NCI-H187 treated with DMSO at 0.1 percent for 48 hours (cell line): ENCODE measurements at places on chromosomes 12 and 14.

- no peak for DNase-seq
These were observed 3.3 kb downstream of the IL26 start for GRCh38 chr12:68222326-68222725.

GRCh38 chr14:68701001-68701741 is 91.7 kb downstream of the ZFP36L1 start:
- no peak for DNase-seq

DNA sequence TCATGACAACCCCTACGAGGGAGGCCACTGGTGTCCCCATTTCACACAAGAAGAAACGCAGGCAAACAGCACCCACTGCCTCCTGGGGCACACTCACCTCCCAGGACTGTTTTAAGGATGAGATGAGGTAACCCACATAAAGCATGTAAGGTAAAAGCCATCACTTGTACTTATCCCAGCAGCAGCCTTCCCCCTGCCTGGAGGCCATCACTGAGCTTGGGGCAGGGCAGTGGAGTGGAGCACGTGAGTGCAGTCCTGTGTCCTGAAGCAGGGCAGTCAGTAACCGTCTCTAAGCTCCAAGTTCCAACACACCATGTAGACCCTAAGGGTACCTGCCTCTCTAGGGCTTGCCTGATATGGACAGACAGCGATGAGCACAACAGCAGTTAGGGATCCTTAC is 1.7 kb downstream of the POLE start:
- DNase-seq = no peak

DNA sequence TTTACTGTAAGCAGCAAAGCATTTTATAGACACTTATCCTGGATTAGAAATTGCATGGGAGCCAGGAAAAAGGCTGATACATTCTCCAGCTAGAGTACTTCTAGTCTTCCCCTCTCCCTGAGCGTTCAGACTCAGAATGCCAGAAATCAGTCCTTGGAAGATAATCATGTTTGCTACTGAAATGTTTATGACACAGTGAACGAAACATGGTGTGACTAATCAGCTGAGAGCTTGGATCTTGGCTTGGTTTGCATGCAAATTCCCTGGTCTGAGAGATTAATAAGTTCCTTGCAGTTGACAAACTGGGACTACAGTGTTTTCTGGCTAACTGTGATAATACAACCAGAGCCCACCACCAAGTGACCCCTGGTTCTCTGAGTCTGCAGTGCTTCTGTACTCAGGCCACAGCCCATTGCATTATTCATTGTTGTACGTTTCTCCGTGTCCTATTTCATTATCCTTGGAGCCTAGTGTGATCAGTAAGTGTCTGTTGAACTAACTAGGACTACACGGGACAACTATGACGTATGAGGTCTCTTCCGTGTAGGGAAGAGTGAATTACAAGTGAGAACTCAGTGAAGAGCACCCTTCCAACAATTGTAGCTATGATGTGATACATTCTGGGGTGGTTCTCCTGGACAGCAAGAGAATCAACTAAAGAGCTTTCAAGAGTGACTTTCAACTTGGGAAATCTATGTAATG is 34.6 kb upstream of the EVL start:
- DNase-seq = no peak

GRCh38 chr12:69623970-69624369 is 13.3 kb upstream of the LRRC10 start:
- no peak for DNase-seq

DNA sequence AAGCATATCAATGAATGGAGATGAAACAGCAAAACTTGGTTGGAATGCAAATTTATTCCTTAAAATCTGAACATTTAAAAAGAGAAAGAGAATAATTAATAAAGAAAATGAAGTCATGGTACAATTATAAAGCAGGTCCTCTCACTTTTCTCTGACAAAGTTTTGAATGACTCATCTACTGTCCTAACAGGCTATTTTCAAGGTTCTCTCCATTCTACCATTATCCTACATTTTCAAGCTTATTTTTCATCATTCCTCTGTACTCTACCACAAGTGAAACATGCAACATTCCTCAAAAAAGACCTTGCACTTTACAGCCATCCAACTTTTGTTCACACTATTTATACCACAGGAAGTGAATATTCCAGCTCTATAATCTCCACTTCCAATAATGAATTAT is 36.9 kb upstream of the AP4S1 start:
- DNase-seq = no peak

DNA sequence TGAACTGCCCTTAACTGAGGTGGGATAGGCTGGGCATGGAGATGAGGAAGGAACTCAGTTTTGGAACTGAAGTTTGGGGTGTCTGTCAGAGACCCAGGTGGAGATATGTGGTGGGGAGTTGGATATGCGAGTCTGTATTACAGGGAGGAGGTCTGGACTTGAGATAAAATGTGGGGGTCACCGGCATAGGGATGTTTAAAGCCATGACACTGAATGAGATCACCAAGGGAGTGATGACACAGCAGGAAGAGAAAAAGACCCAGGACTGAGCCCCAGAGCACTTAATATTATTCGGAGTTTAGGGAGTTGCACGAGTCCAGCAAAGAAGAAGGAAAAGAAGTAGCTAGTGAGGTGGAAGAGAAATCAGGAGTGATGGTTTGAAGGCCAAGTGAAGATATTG is 4.0 kb upstream of the OASL start:
- no peak for DNase-seq

DNA sequence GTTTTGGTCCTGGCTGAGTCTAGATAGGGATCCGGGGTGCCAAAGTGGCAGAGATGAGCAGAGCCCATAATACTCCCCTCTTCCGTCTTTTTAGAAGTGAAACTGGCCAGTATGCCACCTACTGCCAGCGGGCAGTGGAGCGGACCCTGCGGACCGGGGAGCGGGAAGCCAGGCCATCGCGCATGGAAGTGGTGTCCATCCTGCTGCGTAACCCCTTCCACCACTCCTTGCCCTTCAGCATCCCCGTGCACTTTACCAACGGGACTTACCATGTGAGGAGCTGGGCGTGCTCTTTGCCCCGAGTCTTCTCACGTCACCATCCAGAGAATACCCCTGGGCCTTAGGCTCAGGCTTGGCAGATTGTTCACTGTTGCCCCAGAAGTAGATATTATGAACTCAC is 21.0 kb downstream of the PIGH start:
- DNase-seq = no peak

GRCh38 chr12:108462686-108463085 is 52.4 kb upstream of the FICD start:
- no peak for DNase-seq

- no peak for DNase-seq
These were observed 8.4 kb downstream of the PPP2R3C start for GRCh38 chr14:35113308-35113950.

DNA sequence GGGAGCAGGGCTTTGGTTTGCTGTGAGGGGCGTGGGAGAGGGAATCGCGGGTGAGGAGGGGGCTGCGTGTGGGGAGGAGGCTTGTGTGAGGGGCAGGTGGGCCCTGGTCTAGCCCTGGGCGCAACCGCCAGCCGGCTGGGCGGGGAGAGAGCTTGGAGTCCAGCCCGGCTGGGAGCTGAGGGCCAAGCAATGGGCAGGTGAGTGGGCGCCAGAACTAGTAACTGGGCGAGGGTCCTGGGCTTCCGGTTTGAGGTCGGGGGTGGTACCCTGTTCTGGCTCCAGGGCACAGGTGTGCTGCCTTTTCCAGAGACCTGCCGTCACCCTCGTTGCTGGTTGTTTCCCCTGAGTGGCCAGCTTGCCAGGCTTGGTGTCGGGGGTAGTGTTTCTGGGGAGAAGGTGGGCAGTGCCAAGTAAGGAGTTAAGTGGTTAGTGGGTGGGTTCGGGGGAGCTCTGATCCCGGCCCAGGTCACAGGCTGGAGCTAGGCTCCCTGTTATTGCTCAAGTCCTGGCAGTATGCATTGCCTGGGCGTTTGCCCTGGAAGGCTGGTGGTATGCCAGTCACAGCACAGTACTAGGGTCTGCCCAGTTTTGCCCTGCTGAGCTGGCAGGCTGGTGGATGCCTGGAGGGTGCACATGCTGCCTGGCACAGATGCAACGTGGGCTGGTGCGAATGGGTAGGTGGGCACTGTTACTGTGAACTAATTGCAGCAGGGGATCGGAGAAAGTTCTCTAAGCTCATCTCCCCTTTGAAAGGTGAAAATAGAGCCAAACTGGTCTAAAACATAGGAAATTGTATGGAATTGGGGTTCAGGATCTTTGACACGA is 683 bp downstream of the CIPC start:
- no peak for DNase-seq

DNA sequence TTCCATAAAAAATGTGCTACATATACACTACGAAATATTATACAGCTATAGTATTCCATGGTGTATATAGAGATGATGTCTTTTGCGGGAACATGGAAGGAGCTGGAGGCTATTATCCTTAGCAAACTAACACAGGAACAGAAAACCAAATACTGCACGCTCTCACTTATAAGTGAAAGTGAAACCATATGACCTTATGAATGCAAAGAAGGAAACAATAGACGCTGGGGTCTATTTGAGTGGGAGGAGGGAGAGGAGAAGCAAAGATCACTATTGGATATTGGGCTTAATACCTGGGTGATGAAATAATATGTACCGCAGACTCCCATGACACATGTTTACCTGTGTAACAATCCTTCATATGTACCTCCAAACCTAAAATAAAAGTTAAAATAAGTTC is 142.8 kb downstream of the LRFN5 start:
- no peak for DNase-seq

GRCh38 chr12:55760663-55761062 is 17.7 kb downstream of the GDF11 start:
- no peak for DNase-seq

GRCh38 chr12:89856431-89856830 is 147.8 kb upstream of the ATP2B1 start:
- no peak for DNase-seq

- no peak for DNase-seq
These were observed 43.3 kb upstream of the PTPRO start for GRCh38 chr12:15278816-15279658.

DNA sequence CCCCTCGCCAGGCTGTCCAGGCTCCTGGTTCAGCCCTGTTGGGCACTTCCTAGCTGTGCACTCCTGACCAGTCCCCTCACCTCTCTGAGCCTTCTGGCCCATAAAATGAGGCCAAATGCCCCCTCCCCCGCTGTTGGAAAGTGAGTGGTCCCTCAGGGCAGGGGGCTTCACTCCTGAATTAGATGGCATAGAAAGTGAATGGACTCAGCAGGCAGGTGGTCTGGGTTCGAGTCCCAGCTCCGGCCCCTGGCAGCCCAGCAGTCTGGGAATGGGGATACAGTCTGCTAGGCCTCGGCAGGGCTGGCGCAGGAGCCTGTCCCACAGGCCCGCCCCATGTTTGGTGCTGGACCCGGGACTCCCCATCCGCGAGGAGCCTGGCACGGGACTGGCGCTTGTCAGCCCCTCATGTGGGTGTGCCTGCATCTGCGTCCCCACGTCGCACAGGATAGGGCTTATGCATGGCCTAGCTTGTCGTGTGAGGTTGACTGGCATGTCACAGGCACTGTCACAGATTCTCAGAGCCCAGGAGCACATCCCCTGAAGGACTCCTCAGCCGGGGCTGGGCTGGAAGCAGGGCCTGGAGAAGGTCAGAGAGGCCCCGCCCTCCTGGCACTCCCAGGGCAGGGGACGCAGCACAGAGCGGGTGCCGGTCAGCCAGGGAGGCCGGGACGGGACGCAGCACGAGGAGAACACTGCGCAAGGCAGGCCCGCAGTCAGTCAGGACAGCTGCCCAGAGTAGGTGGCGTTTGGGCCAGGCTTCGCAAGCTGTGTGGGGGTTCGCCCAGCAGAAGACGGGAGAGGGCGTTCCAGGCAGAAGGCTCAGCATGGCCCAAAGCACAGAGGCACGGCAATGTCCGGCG is 40.5 kb downstream of the DIO3 start:
- DNase-seq = no peak

DNA sequence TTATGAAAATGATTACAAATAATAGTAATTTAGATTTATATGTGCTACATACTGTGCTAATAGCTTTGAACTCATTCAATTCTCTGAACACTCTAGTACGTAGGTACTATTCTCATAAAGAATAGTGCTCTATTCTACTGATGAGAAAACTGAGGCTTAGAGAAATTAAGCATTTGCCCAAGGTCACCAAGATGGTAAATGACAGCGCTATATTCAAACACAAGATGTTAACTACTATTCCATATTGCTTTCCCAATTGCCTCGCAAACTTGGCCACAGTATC is 182.9 kb upstream of the GZMB start:
- DNase-seq = no peak

GRCh38 chr12:132624186-132624855 is 5.7 kb downstream of the P2RX2 start:
- no peak for DNase-seq

DNA sequence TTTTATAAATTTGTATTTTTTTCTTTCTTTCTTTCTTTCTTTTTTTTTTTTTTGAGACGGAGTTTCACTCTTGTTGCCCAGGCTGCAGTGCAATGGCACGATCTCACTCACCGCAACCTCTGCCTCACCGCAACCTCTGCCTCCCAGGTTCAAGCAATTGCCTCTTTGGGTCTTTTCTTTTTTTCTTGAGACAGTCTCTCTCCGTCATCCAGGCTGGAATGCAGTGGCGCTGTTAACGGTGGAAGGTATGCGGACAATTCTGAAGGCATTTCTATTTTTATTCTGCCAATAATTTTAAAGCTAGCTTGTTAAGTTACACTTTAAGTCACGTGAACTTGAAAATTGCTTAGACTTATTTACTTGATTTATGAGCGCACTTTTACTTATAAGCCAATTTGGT is 8.8 kb upstream of the PHC1 start:
- DNase-seq = no peak

DNA sequence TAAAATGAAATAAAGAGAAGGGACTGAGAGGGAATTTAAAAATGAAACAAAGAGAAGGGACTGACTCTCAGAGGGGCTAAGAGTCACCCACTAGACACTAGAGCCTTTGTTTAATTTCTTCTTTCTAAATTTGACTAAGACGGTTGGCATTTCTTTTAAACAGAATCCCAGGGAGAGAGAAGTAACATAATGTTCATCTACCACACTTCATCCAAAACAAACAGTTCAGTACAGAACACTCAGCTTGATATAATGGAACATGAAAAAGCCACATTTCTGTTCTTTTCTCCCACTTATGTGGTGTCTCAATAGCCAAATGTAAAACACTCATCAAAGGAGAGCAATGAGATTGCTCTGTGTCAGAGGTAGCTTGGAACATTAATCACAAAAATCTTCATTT is 10.1 kb upstream of the NT5DC3 start:
- no peak for DNase-seq

DNA sequence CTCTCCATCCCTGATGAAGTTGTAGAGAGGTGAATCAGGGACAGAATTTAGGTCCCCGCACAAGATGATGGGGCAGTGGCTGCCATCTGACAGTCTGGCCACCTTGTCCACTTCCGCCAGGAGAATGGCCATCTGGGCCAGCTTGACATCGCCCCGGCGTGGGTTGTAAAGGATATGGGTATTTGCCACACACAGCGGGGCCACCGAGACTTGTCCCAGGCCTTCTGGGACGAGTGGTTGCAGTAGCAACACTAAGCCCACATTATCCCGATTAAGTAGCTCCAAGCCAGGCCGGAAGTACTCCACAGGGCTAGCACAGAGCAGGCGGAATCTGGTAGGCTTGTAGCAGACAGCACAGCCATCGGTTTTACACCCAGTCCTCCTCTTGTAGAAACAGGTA is 6.2 kb downstream of the ANGEL1 start:
- no peak for DNase-seq

- DNase-seq = no peak
These were observed 2.7 kb downstream of the ASPG start for GRCh38 chr14:104087981-104088850.

GRCh38 chr12:120416490-120417216 is 21.3 kb upstream of the COX6A1 start:
- DNase-seq = no peak
